CD8-positive, alpha-beta T cell (primary cell): ENCODE measurements at places on chromosomes 6 and 20.

- no peak for DNase-seq
These were observed 525.8 kb upstream of the POU3F2 start for GRCh38 chr6:98308564-98308963.

GRCh38 chr6:21590346-21590745 lies 3.2 kb upstream of the SOX4 start:
- DNase-seq: no peak

- DNase-seq: no peak
These were observed 615.7 kb upstream of the CITED2 start for GRCh38 chr6:139990026-139990686.

- no peak for DNase-seq
These were observed 51.3 kb downstream of the VSTM2L start for GRCh38 chr20:37954190-37954589.

DNA sequence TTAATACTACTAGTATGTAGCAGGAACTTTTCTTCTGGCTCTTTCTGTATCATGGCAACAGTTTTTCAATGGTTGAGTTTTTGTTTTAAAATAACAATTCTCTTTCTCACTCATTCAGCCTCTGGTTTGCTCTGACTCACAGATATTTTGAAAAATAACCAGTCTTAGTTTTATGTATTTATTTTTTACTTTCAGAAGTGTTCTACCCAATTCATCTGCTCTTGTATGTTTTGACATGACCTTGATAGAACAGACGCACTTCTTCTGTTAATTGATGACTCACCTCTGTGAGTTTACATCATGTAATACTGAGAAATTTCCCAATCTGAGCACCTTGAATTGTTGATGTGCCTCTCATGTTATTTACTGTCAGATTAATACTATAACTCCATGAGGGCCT lies 178.9 kb downstream of the SASH1 start:
- DNase-seq: no peak

DNA sequence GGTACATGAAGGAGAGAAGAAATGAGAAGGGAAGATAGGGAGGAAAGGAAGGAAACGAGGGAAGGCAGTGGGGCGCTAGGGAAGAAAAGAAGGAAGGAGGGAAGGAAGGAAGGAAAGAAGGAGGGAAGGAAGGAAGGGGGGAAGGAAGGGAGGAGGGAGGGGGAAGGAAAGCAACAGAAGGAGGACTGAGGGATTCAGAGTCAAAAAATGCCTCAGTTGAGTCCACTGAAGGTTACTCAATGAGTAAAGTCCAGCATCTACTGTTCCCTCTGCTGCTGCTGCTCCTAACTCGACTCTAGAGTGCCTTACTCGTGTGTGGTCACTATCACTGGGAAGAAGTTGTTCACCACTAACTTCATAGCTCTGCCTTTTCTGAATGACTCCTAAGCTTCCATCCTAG lies 33.8 kb downstream of the PHACTR1 start:
- no peak for DNase-seq

- no peak for DNase-seq
These were observed 39.7 kb upstream of the GJA1 start for GRCh38 chr6:121395736-121396135.

GRCh38 chr6:41638002-41638934 lies at the start of gene MDFI:
Gene MDFI (plus strand): TSS chr6:41638468. CDS start chr6:41638750, 282 bp downstream.
- DNase-seq: no peak

- DNase-seq: no peak
These were observed 383.8 kb downstream of the TFAP2A start for GRCh38 chr6:10030942-10031537.

DNA sequence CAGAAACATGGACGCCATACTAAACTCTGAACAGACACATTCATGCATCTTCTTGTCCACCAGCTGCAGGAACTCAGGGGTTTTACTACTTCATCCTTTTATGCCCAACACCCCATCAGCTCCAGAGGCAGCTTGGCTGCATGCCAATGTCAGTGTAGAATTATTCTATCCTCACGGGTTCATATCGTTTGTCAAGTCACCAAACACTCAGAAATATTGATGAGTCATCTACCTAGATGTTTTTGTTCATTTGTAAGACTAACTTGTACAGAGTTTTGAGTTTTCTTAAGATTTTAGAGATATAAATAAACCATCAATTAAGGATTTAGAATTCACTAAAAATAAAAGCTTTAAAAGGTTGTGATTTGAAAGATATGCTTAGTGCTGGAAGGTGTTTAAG lies 590.7 kb upstream of the FLRT3 start:
- DNase-seq: no peak

GRCh38 chr6:16199804-16200203 lies 38.6 kb upstream of the GMPR start:
- DNase-seq: no peak

GRCh38 chr6:28656715-28657114 lies 131.0 kb downstream of the GPX5 start:
- DNase-seq: no peak

DNA sequence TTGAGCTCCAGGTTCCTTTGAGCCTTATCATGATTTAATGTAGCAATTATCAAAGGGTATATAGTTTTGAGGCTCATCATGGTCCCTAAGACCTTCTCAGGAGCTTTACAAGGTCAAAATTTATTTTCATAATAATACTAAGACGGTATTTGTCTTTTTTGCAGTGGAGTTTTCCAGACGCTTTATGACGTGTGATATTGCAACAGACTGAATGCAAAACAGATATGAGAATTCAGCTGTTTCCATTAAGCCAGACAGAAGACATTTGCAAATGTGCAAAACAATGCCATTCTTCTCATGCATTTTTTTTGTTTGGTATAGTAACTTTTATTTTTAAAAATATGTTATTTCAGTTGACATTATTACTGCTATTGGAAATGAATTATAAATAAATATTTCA lies 24.7 kb upstream of the CNKSR3 start:
- DNase-seq: no peak

GRCh38 chr20:49203746-49204145 lies 15.5 kb upstream of the DDX27 start:
- no peak for DNase-seq

DNA sequence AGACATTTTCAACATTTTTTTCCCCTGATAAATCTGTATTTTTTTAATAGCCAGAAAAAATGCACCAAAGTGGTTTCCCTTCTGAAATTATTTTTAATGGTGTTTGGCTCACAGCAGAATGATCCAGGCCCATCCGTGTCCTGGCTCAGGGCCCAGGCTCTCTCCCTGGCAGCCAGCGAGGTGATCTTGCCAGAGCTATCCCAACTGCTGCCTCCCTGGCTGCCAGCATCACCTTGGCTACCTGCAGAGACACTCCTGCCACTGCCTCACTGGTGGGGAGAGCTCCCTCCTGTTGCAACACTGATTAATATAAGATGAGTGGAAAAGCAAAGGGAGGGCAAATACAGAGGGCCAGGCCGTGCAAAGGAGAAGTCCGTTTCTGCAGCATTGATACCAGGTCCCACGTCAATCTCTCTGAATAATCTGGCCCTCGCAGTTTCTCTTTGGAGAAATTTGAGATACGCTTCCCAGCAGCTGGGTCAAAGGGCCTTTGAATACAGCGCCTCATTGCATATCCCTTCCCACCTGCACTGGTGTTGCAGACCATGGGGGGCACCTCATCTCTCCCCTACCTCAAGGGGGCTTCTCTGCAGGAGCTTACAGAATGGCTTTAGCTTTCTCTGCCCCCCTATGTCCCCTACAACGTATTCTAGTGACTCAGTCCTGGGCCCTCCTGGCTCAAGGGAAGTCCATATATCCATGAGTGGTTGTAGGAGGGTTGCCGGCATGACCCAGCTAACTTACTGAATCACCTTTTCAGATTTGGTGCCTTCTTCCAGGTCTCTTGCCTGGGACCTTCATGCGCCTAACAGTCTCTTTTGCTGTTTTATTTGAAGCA lies 12.8 kb upstream of the DSTN start:
- no peak for DNase-seq

DNA sequence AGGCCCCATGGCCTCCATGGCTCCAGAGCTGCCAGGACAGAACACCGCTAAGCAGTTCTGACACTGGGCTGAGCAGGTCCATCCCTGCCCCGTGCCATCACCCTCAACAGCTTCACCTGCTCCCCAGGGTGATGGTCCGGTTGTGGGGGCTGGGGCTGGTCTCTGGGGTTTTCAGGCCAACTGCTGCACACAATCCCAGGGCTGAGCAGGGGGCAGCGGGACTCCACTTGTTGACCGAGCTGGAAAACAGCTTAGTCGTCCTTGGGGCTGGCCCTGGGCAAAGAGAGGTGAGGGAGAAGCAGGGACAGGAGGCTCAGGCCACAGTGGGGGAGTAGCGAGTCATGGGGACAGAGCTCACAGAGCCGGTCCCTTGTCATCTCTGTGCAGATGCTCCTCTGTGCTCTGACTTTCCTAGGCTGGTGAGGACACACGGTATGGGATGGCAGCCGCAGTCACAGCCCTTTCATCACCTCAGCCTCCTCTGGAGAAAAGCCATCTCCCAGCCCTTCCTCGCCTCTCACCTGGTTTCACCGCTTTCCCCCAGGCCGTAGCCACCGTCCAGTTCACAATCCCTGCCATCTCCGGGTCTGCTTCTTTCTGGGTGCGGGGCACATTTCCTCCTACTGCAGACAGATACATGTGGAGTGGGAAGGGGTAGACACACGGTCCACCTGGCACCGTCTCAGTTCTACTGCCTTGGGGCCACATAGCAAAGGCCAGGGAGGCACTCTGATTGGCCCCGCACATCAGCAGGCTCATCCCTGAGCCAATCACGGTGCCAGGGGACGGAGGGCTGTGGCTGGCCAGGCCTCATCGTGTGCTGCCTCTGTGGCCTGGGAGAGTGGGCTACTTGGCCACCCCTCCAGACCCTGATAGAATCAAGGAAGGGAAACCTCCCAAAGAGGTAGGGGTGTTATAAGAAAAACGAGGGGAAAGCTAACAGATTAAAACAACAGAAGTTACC lies 19.1 kb downstream of the MDFI start:
- DNase-seq: no peak

GRCh38 chr6:90388395-90388794 lies 91.8 kb upstream of the BACH2 start:
- no peak for DNase-seq

- DNase-seq: no peak
These were observed 180.6 kb downstream of the TFAP2C start for GRCh38 chr20:56809668-56810067.

GRCh38 chr20:20731000-20731944 lies 18.8 kb upstream of the RALGAPA2 start:
- no peak for DNase-seq

- no peak for DNase-seq
These were observed 265.9 kb downstream of the DLL1 start for GRCh38 chr6:170024940-170025339.

DNA sequence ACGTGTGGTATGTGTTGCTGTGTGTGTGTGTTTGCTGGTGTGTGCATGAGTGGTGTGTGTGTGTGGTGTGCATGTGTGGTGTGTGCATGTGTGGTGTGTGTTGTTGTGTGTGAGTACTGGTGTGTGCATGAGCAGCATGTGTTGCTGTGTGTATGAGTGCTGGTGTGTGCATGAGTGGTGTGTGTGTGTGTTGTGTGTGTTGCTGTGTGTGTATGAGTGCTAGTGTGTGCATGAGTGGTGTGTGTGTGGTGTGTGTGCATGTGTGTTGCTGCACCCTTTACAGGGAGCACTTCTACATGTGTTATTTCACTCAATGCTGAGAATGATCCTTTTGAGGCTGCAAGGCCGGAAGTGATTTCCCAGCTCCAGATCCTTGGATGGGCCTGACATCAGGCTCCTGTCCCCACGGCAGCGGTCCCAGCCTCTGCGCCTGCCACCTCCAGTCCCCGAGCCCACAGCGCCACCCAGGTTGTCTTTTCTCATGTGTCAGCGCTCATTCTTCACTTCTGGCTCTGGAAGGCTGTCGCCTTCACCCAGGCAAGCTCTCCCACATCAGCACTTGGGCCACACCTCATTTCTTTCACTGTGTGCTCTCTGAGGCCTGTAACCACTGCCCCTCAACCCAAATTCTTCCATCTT lies 2.6 kb downstream of the NPEPL1 start:
- DNase-seq: no peak

DNA sequence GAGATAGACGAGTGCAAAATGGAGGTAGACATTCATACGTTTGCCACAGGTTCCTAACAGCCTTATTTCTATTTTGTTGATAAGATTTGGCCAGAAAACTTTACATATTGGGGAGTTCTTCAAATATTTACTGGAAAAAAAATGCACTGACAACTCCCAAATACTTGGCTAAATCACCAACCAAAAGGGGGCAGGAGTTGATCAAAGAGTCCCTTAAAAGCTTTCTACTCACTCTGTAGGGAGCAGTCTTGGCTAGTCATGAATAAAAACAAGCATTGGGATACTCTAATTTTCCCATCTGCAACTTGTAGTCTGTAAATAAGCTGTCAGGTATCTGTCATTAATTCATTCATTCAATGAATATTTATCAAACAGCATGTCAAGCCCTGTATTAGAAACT lies 18.4 kb downstream of the TENT5A start:
- DNase-seq: no peak

- no peak for DNase-seq
These were observed 2.1 kb downstream of the WFDC8 start for GRCh38 chr20:45576995-45577394.

DNA sequence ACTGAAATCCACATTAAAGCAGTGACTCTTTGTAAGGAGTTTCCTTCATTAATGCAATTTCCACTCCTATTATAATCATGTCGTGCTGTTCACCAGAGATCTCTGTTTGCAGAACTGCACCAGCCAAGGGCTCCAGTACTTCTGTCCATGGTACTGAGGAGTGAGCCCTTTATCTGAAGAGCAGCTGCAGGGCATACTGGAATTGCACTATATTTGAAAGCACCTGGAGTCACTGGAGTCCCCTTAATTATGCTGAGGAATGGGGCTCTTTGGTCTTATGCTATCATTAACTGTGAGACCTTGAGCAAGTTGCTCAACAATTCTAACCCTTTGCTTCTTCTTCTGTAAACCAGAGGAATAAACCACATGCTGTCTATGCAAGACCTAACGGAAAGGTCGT lies 61.7 kb upstream of the NUP153 start:
- no peak for DNase-seq

- DNase-seq: peak; percentile 51
These were observed 78.8 kb downstream of the CDS2 start for GRCh38 chr20:5205348-5206210.

- no peak for DNase-seq
These were observed 59.8 kb downstream of the LAMP5 start for GRCh38 chr20:9574181-9574580.

DNA sequence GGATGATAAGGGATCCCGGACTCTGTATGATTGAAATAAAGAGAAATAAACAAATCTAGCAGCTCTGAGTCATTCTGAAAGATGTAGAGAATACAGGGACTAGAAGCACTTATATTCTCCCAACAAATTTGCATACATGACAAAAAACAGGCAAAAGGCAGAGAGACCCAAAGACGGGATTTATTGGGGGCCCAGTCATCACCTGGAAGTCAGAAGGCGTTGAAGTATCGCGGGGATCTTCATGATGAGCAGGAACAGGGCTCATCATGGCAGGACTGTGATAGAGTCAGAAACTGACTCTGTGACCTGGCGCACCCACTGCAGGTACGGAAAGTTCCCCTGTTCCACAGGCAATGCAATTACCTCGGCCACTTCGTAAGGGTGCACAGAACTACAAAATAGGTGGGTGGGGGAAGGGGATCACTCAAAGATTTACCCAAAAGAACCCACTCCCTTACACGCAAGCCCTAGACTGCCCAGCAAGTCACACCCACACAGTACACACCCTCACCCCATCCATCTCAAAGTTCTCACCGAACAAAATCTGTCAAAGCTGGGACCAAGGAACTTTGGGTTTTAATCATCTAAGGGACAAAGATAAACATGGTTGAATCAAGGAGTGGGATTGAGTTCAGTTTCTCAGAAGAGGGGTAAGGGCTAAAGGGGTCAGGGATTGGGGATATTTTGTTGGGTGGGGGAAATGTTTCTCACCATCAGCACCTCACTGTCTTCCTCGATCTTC lies 1.4 kb downstream of the CUTA start:
- no peak for DNase-seq

GRCh38 chr20:2816583-2817340 lies 598 bp downstream of the TMEM239 start:
- peak; percentile 47 for DNase-seq
